RWPE1 (cell line): ENCODE measurements at places on chromosomes 3 and 15.

- no peak for DNase-seq
These were observed 15.6 kb upstream of the WWTR1 start for GRCh38 chr3:149673393-149673792.

DNA sequence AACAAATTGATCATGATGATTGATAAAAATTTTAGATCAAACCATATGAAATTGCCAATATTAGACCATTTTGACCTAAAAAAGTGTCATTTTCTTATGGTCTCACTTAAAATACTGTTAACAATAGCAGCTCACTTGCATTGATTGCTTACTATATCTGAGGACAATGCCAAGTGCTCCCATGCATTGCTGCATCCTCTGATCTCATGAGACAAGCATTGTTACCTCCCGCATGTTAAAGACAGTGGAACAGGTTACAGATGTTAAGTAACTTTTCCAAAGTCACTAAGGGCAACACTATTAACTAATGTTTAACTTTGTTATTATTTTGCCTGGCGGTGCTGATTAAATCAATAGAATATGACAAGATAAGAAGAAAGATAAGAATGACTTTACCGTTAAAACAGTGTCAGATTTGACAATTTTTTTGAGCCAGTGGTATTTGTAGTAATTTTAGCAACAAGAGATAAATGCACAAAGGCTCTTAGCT, 69.3 kb downstream of the PPM1L start:
- no peak for DNase-seq

- no peak for DNase-seq
These were observed 10.2 kb upstream of the CPOX start for GRCh38 chr3:98603580-98603979.

GRCh38 chr15:61633951-61634350, 404.8 kb upstream of the RORA start:
- no peak for DNase-seq

DNA sequence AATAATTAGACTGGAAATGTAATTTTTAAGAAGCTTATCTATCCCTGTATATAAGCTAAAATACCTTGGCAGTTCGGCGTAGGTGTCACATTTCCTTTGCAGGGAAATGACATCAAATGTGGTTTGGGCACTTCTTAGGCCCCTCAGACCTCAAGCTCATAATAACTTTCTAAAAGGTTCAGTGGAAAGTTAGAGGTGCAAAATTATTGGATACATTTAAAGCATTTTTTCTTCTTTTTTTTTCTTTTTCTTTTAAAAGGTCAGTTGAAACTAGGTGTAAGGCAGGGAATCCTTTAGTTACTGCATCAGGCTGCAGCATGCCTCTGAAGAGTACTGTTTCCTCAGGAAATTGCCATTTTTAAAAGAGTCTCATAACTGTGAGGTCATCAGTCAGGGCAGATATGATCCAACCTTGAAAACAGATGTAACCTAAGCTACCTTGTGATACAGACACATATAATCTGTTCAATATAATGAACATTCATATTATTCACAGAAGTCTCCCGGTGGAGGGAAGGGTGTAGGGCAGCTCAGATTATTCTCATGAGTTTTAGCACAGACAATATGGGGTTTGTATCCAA, 4.8 kb downstream of the SACM1L start:
- no peak for DNase-seq

- DNase-seq = no peak
These were observed 215.9 kb upstream of the TPRG1 start for GRCh38 chr3:188955919-188956318.

DNA sequence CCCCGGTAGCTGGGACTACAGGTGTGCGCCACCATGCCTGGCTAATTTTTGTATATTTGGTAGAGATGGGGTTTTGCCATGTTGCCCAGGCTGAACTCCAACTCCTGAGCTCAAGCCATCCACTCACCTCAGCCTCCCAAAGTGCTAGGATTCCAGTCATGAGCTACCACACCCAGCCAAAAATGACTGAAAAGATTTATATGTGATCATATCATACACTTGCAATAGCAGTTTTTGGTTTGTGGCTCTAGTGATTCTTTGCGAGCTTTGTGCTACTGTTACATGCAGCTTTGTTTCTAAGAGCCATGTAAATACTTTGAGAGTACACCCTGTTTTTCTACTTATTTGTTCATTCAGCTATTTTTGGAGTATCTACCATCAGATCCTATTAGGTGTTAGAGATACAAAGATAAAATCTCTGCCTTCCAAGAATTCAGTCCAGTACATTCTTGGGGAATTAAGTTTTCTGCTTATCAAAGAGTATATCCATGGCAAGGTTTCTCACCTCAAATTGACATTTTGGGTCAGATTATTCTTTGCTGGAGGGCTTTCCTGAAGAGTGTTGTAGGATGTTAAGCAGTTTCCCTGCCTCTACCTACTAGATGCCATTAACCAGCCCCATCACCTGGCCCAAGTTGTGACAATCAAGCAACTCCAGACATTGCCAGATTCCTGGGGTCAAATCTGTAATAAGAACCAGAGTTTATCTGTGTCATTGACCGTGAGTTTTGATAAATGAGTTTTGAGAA, 15.0 kb downstream of the SNAP23 start:
- DNase-seq = peak; percentile 4

GRCh38 chr15:53297828-53298227, 461.6 kb downstream of the WDR72 start:
- DNase-seq = no peak

- DNase-seq = peak; percentile 53
These were observed 621 bp downstream of the ANXA2 start for GRCh38 chr15:60396958-60397771.

DNA sequence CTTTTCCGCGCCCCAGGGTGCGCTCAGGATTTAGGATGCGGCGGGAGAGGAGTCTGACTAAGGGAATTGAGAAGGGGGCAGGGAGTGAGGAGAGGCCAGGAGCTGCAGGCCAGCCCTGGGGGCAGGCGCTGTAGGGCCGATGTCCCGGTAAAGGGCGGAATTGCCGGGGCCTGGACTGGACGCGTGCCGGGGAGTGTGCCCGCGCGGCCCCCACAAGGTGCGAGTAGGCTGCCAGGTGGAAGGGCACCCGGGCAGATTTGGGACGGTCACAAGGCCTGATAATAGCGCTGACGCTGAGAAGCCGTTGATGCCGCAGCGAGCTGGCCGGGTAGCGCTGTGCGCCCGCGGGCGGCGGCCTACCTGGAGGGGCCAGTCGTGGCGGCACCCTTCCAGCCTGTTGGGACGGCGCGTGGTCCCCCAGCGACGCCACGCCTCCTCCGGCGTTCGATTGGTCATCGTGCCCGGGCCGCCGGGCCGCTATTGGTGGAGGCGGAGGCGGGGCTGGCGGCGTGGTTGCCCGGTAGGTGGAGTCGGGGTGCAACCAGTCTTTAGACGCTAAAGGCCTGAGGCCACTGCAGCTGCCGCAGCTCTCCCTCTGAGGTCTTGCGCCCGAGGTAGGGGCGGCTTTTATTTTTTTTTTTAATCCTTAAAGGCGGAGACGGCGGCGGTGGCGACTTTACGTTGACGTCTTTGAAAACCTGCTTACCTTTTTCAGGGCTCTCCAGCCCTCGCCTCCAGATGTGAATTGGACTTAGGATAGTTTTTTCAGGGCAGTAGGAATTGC, 903 bp downstream of the SLC25A38 start:
- peak; percentile 94 for DNase-seq

GRCh38 chr3:34078418-34078817, 280.0 kb downstream of the PDCD6IP start:
- DNase-seq = no peak

DNA sequence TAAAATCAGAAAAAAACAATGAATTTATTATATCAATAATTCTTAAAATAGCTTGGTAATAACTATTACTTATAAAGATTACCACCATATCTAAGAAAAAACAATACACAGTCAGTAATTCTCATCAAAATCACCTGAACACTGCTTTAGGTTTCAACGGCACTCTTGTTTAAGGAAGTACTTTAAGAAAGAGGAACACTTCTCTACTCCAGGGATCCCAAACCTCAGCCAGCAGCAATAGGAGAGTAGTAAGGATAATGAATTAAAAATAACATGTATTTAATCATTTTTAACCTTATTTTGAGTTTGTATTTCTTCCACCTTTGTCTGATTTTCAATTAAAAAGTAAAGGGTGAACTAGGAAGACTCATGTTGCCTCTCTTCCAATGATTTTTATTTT, 494.0 kb upstream of the NR2F2 start:
- DNase-seq = no peak

- no peak for DNase-seq
These were observed 992.2 kb downstream of the DIPK2A start for GRCh38 chr3:144963810-144964209.

GRCh38 chr3:20604659-20605058, 418.7 kb upstream of the SGO1 start:
- no peak for DNase-seq

GRCh38 chr3:187062526-187063177, 76.6 kb downstream of the RPL39L start:
- DNase-seq = peak; percentile 20

DNA sequence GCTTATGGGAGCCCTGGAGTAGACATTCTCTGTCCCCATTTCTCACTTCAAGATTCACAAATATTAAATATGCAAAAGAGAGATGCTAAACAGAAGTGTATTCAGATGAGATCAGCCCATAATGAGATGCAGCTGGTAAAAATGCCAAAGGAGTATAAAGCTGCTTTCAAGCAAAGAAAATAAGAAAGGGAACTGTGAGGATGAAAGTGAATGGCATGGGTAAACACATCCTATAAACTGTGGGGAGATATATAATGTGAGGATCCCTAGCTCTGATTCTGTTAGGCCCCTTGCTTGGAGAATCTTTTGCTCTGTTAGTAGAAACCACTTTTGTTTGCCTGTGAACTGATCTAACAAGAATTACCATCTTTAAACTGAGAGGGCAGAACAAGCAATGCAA, 396.6 kb downstream of the SOX2 start:
- no peak for DNase-seq
